Stimulated activated naive CD8-positive, alpha-beta T cell treated with anti-CD3 and anti-CD28 coated beads, Interleukin-15, amount 100 ng/mL, for 72 hours (primary cell): ENCODE measurements at places on chromosomes 16 and 17.

GRCh38 chr17:17570140-17570797 is 21.2 kb downstream of the PEMT start:
- DNase-seq = no peak

DNA sequence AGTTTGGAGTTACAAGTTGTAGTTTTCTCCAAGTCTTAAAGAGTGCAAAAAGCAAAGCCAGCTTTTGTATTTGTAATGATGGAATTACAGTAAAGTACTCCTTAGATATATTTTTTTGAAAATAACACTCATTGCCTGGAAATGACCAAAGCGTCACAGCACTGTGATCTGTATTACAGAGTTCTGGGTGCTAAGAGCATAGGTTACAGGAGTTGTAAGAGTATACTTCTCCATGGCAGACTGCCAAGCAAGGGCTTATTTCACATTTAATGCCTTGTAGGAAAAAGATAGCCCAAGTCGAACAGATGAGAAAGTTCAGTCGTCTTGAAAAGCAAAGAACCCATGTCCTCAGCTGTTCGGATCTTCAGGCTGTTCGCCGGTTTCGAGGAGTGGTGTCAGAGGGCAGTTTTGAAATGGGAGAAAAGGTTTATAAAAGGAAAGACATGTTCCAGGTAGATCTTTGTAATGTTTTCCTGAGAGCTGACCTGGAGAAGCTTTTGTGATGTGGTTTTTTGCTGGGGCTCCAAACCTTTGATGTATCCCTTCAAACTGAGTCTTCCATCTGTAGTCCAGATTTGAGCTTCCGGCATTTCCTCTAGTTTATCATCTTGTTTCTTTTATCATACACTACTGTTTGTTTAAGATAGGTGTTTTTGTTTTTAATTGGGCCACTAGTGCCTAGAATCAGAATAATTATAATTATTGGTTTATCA is 41.3 kb downstream of the ERCC4 start:
- DNase-seq = no peak

- no peak for DNase-seq
These were observed 1.8 kb downstream of the ZNF23 start for GRCh38 chr16:71460236-71460635.

DNA sequence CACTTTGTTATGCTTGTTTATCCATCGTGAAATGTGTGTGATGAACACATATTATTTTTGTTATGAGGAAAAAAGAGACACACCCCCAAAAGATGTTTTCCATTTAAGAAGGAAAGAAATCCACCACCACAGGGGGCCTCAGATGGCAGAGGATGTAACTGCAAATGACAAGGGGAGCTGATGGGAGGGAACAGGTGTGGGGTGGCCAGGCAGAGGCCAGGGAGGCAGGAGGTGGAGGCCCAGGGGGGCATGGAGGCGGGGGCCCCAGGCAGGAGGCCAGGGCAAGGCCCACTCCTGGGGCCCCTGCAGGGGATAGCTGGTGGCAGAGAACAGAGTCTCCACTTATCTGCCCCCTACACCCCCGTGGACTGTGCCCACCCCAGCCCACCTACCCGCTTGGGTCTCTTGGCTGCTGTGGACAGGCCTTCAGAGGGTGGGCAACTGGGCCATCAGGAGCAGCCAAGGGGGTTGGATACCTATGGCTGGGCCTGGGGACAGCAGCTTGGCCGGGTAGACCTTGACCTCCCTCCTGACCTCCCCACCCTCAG is 28.0 kb downstream of the PPL start:
- DNase-seq = no peak

- DNase-seq = no peak
These were observed 98.2 kb upstream of the GNAO1 start for GRCh38 chr16:56093055-56093454.

GRCh38 chr16:85033171-85033570 is 5.6 kb downstream of the KIAA0513 start:
- DNase-seq = no peak

- no peak for DNase-seq
These were observed 18.7 kb downstream of the MPRIP start for GRCh38 chr17:17060930-17061329.

- DNase-seq = no peak
These were observed 75.8 kb downstream of the AXIN2 start for GRCh38 chr17:65485388-65486299.

GRCh38 chr17:43982171-43982570 is 22.3 kb upstream of the NAGS start:
- no peak for DNase-seq

DNA sequence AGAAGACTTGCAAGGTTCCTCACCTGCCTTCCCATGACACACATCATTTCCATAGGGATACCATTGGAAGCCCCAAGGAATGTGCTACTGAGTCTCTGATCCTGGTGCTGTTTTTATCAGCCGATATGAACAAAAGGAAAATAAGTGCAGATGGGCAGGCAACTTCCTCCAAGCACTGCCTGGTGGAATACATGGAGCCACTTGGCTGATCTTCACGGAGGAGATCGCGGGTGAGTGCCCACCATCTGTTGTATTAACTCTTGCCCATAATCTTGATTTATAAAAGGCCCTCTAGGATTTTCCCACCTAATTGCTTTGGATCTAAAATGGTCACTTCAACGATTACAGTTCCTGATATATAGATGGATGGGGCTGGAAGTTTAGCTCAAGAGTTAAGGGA is 24.7 kb upstream of the CDRT15 start:
- no peak for DNase-seq

DNA sequence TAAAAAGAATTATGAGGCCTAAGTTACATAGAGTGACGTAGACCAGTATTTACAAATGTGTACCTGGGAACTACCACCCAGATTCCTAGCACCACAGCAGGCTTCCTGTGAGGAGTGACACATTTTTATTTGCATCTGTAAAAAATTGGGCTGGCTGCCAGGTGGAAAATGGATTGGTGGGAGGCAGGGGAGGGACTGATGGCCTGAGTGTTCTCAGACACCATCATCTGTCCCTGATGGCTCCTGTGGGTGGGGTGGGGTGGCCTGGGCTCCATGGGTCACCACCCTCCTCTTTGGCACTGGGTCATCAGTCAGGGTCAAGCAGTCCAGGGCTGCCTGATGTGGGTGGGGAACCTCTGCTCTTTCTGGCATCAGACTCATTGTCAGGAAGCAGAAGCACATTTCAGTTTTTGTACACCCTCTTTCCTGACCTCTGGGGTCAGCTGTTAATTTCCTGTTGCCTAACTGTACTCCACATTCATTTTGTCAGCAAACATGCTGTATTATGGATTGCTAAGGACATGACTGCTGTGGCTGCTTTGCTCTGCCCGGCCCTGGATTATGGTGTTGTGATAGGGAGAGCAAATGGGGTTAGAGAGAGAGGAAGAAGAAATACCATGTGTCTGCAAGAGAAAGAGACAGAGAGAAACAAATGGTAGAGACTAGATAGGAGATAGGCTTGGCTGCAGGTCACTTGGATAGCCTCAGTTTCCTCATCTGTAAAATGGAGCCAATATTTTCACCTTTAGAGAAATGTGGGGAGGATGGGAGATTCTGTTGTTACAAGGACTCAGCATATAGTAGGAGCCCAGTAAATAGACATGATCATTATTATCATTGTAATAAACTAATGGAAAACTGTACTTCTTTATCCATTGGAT is 11.6 kb upstream of the MFAP4 start:
- DNase-seq = no peak

DNA sequence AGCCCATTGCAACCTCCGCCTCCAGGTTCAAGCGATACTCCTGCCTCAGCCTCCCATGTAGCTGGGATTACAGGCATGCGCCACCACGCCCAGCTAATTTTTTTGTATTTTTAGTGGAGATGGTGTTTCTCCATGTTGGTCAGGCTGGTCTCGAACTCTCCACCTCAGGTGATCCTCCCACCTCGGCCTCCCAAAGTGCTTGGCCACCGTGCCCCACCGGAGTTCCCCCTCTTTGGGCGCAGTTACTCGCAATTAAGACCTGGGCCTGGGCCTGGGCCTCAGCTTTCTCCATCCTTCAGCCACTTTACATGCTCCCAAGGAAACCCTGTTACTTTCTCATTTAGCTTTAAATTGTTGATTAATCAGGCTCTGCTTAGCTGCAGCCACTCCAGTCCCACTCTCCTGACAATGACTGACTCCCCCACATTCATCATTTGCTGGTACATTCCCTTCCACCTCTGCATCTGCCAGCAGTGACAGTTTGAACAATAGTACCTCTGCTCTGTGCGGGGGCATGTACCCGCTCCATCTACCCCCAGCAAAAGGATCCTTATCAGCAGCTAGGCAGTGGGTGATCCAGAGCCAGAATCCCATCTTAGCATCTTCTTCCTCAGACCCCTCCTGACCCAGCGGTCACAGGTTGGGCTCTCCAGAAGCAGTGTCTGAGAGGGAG is 47.2 kb upstream of the SLC47A1 start:
- DNase-seq = no peak

DNA sequence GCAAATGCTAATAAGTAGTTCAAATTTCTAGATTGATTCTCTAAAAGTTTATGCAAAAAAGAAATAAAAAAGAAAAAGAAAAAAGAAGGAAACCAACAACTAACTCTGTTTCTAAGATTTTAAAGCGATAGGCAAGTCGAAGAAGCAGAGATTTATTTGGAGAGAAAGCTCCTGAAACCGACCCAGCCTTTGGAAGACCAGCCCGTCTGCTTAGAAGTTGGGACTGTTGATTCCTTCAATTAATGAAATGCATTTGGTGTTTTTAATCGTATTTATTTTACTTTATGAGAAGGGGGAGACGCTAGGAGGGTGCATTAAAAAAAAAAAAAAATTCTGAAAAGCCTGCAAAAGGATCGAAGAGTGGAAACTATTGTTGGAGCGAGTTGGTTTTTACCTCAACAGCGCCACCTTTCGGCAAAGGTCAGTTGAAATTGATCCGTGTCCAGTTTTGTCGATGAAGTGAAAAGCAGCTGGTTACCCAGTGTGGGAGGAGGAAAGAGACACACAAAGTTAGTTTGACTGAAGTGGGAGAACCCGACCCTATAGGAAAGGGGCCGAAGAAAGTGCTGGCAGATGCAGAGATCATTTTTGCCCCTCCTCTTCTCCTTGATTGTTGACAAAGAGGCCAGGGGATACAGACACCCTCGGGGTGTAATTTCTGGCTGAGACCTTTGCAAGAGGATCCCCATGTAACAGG is 1.5 kb upstream of the MAF start:
- DNase-seq = peak; percentile 68

DNA sequence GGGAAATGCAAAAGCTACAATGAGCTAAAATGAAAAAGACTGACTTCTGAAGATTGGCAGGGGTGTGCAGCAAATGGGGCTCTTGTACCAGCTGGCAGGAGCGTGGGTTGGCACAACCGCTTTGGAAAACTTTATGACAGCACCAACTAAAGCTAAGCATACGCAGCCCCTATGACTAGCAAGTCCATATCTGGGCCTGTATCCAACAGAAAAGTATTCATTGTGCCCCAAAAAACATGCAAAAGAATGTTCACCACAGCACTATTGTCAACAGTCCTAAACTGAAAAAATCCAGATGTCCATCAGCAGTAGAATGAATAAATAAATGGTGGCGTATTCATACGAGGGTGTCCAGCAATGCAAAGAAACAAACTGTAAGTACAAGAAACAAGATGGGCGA is 22.6 kb upstream of the ITGA3 start:
- no peak for DNase-seq

GRCh38 chr16:4087990-4088577 is 28.2 kb downstream of the ADCY9 start:
- no peak for DNase-seq

- no peak for DNase-seq
These were observed 187.7 kb downstream of the LGALS9B start for GRCh38 chr17:20279631-20280030.

DNA sequence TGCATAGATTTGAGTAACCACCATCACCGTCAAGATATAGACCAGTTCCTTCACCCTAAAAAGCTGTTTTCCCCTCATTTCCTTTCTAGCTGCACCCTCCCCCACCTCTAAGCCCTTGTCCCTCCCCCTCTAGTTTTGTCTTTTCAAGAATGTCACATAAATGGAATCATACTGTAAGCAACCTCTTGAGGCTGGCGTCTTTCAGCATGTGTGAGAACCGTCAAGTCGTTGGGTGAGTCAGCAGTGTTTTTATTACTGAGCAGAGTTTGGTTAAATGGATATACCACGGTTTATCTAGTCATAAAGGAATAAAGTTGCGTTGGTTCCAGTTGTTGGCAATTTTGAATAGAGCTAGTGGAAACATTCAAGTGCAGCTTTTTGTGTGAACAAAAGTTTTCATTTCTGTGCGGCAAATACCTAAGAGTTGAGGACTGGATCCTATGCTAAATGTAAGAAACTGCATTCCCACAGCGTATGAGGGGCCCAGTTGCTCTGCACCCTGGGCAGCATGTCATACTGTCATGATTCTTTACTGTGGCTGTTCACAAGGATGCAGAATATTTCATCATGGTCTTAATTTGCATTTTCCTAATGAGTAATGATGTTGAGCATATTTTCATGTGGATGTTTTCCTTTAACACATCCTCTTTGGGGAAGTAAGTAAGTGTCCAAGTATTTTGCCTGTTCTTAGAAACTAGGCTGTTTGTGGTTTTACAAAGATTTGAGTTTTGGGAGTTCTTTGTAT is 264.3 kb downstream of the CPPED1 start:
- DNase-seq = peak; percentile 12

DNA sequence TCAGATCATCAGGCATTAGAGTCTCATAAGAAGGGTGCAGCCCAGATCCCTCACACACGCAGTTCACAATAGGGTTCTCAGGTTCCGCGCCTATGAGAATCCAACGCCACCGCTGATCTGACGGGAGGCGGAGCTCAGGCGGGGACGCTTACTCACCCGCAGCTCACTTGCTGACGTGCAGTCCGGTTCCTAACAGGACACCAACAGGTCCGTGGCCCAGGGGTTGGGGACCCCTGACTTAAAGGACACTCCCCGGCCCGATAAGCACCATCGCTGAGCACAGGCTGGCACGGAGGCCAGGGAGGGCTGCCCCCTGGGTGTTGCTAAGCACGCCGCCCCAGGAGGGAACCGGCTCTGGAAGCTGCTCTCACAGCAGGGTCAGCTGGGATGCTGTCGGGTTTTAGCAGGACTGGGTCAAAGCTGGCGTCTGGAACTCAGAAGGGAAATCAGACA is 30.1 kb upstream of the BAHCC1 start:
- no peak for DNase-seq

GRCh38 chr17:56926704-56927103 is 12.9 kb upstream of the TRIM25 start:
- no peak for DNase-seq

DNA sequence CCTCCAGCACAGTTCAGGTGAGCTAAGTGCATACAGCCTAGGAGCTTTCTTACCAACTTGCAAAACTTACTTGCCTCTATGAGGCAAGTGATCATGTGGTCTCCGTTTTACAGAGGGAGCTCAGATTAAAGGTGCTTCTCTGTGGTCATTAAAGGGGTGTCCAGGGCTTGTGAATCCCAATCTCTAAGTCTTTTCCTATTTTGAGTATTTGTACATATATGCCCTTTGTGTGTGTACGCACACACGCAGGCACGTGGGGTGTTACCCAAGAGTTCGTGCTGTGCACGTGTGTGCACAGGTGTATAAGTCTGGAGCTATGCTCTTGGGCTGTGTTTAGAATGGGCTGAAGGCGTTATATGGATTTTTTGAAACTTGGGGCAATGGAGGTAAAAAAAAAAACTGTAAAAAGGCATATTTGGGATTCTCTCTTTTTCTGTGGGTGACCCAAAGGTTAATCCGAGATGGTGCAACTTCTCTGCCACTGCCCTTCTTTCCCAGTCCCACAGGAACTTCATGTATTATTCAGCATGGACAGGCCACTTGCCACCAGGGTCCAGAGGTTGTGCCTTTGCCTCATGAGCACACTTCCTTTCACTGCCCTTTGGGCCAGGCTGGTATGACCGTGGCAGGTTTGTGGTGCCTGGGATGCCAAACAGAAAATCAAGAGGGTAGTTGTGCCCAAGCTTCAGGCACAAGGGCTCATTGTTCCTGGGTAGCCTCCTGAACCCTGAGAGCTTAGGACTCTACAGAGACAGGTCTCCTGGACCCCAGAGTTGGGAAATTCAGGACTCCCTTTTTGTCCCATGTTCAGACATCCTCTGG is 1.5 kb downstream of the ABCC3 start:
- DNase-seq = no peak
